IPS DF 19.7 (cell line): ENCODE measurements at places on chromosomes 2 and 18.

DNA sequence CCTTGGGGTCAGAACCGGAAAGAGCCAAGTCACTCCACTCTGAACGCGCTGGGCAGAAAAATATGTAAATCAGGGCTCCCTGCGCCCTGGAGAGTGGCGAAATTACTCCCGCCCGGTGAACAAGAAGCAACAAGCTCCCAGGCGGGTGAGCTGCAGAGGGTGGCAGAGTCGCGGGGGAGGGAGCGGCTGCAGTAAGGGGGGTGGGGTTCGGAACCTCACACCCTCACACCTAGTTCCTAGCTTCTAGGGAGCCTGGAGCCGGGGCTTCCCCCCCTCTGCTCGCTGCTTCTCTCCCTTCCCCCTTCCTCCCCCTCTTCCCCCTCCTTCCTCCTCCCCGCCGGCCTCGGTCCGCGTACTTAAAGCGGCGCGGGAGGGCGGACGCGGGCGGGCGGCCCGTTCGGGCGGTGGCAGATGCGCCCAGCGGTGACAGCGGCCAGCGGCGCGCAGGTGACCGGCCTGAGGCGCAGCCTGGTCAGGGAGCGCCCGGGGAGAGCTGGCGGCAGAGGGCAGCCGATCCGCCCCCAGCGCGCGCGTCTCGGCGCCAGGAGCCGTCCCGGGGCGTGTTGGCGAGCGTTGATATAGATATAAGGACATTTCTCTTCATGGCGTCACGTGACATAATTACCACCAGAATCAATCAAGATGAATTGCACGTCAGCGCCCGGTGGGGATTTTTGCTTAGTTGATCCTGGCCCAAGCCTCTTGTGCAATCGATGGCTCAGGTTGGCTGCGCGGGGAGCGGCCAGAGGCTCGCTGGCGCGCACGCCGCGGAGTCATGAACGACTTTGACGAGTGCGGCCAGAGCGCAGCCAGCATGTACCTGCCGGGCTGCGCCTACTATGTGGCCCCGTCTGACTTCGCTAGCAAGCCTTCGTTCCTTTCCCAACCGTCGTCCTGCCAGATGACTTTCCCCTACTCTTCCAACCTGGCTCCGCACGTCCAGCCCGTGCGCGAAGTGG, at the start of gene HOXD11:
TSS of gene HOXD11 (plus strand) at position 700 of the 959 bp plus-strand sequence. CDS start at position 776, 76 bp downstream.
- no peak for DNase-seq

DNA sequence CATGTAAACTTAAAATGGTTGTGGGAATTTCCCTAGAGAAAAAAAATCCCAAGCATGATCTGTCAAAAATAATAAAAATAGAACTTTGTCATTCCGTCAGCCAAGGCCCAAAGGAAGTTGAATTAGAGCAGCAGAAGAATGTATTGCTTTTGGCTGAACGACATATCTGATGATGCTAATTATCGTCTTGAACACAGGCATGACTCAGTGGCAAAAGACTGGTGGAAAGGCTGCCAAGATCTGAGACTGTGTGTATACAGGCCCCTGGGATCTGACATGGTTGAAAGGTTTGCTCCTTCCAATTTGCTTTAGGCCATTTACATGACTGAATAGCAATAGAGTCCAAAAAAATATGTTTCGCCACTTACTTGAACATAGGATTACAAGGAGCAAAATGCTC, 1057.1 kb upstream of the CRIM1 start:
- DNase-seq = no peak

GRCh38 chr2:173132531-173132930, 56.9 kb downstream of the MAP3K20 start:
- no peak for DNase-seq

DNA sequence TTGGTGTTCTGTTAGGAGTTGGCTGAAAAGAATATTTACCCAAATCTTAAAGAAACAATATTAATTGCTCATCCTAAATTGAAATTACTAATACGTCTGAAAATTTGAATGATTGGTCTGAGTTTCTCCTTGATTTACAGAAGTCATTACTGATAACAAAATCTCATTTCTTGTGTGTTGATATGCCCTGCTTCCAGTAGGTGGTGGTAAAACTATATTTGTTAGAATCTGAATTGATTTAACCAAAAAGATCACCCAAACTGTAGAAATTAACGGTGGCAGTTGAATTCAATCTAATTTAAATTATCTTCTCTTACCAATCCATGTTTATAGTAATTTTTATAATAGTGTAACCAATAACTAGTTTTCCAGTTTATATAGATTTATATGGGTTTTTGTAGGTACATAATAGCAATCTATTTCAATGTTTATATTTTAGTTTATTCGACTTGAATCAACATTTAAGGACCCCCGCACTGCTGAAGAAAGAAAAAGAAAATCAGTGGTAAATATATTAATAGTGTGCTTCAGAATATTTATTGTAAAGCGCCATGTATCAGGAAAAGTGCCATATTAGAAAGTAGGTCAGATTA, 38.3 kb downstream of the PAPOLG start:
- no peak for DNase-seq
